ENCODE measurements at places on chromosomes 6 and 20.

DNA sequence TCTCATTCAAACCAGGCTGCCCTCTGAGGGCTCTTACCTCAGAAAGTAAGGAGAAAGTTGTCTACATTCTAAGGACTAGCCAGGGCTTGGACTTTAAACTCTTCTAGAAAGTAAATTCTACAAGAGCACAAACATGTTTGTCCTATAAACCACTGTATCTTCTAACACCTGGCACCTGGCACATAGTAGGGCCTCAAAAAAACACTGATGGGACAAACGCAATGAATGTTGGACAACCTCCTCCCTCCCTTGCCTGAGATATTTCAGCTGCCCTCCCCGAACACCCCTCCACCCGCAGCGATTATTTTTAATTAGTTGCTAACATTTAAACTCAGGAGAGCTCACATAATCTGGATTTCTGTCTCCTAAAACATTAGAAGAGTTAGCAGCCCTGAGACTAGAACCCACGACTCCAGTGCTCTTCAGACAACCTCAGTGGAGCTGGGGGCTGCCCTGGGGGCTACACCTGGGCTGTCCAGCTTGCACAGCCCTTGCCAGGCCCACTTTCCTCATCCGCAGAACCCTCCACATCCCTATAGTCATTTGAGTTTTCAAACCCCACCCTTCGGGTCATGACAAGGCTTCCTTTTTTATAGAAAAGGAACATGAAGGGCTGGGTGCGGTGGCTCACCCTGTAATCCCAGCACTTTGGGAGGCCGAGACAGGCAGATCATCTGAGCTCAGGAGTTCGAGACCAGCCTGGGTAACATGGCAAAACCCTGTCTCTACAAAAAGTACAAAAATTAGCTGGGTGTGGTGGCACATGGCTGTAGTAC is 4.9 kb downstream of the HCK start:
- no peak for DNase-seq

- DNase-seq, result no peak
Observed at GRCh38 chr6:117469356-117469755, 13.1 kb upstream of the DCBLD1 start.

GRCh38 chr6:52103623-52104022 is 16.2 kb upstream of the PKHD1 start:
- DNase-seq, result no peak

DNA sequence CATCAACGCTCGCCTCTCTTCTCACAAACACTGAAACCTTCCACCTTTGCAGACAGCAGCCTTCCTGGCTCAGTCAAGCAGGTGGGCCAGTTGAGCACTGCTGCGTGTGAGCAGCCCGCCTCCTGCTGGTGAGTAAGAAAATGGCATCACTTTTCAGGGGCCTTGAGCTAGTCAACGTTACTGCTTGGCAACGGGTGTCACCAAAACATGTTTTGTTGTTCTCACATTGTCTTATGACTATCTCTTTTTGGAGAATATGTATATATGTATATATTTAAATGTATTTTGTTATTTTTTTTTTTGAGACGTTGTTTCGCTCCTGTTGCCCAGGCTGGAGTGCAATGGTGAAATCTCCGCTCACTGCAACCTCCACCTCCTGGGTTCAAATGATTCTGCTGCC is 97.0 kb upstream of the AGPAT4 start:
- DNase-seq, result peak; percentile 60

GRCh38 chr6:137731960-137732616 is 135.0 kb upstream of the TNFAIP3 start:
- peak; percentile 42 for DNase-seq

DNA sequence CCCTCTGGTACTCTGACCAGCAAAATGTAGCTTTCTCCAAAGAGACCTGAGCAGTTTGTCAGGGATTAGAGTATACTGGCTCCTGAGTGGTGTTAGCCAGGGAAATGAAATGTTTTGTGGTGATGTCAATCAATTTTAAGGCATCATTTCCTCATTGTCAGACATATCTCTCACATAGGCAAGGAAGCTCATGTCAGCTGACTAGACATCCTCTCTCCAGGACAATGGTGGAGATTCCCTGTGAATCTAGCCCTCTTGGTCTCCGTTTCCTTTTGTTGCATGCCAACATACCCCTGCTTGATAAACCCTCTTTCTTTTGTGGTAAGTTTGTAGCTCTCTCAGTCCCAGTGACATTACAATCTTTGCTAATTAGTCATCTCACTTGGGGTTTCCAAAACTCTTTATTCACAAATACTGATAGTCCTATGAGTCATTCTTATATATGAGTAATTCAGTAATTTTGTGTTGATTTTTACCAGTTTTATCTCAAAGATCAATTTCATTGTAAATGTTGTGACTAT is 135.6 kb upstream of the PTPRK start:
- peak; percentile 56 for DNase-seq

Data from HTR-8/SVneo (cell line).